ENCODE measurements at places on chromosomes 16 and 17.

GRCh38 chr17:45384047-45384788 is 48.5 kb downstream of the ARHGAP27 start:
- peak; percentile 22 for DNase-seq

- peak; percentile 89 for DNase-seq
These were observed 2.8 kb upstream of the UBTF start for GRCh38 chr17:44222112-44222869.

- no peak for DNase-seq
These were observed 9.9 kb upstream of the ENPP7 start for GRCh38 chr17:79720705-79721292.

DNA sequence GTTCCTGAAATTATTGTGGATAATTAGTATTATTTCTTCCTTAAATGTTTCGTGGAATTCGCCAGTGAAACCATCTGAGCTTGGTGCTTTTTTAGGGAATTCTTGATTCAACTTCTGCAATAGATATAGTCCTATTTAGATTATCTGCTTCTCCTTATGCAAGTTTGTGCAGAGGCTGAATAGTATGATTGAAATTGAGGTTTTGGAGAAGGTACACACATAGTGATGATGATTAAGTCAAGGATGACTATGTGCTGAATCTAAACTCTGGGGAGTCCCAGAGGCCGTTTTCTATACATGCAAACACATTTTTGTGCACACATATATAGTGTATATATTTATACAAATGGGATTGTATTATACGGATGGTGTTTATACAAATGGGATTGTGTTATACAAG is 5.2 kb upstream of the MYH4 start:
- no peak for DNase-seq

GRCh38 chr16:11800382-11800718 is 3.3 kb upstream of the ZC3H7A start:
- DNase-seq: no peak

DNA sequence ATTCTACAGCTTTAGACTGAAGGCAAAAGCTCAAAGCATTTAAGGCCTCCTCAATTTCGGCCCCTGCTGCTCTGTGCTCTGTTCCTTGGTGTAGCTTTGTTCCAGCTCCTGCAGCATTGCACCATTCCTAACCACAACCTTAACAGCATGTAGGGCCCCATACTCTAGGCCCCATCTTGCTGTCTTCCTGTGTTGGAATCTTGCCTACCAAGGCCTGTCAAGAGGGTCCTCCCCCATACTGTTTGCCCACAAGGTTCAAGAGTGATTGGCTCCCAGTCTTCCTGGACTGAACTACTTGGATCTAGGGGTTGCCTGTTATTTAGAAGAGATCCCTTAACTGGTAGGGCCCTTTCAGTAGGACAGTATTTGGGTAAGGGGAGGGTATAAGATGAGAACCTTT is 26.8 kb downstream of the TRPV2 start:
- DNase-seq: peak; percentile 44

GRCh38 chr16:82439678-82440293 is 187.0 kb upstream of the CDH13 start:
- DNase-seq: no peak

- no peak for DNase-seq
These were observed 25.4 kb upstream of the B4GALNT2 start for GRCh38 chr17:49107211-49107557.

DNA sequence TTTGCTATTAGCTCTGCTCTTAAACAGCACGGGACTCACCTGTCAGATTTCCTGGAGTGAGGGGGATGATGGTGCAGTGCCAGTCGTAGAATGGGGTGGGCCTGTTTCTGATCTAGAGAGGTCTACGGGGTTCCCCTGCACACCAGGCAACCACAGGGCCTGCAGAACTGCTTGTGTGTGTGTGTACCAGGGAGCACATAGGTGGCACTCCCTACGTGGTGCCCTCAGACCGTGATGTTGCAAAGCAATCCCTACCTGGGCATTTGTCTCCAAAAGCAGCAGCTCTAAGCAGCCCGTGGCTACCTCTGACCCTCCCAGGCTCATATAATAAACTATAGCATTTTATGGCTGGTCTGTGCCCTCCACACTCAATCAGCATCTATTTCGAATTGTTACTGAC is 38.5 kb downstream of the MPRIP start:
- DNase-seq: no peak

DNA sequence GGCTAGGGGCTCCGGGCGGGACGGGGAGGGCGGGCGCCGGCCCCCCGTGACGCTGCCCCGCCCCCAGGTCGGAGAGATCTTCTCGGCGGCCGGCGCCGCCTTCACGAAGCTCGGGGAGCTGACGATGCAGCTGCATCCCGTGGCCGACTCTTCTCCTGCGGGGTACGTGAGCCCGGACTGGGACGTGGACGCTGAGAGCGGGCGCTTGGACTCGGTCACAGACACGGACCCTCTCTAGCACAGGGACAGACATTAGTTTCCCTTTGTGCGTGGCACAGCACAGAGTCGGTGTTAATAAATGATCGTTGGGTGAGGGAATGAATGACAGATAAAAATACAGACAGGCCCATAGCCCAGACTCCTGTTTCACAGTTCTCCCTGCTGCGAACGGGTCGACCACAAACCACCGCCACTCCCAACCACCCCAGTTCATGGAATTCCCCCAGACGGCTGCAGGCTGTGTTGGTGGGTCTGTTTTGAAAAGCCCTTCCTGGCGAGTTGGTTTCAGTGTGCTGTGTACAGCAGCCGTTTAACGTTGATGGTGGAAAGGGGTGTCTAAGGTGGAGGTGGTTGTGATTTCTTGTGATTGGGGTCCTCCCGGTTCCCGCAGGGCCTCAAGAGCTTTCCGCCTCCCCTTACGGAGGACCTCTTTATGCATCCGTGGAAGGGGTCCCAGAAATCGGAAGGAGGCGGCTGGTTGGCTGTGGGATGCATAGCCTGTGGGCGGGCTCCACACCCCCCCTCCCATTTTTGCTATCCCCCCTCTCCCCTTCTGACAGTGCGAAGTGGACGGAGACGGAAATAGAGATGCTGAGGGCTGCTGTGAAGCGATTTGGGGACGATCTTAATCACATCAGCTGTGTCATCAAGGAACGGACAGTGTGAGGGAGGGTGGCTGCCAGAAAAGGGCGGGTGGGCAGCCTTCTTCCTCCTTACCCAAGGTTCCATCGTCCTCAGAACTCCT is 2.9 kb downstream of the RNASEK start:
- DNase-seq: no peak

DNA sequence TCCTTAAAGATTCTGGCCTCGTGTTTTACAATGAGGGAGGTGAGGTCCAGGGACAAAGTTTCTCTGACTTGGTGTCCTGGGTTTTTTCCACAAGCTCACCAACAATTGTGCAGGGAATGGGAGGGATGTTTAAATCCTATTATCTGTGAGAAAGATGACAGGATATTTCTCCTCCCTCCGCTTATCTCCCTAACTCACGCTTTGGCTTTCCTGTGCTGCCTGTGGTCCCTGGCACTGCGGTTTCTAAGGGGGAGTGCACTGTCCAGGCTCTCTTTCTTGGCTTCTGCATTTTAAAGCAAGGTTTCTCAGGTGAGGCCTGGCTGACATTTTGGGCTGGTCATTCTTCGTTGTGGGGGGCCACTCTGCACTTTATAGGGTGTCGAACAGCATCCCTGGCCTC is 16.4 kb downstream of the GGA3 start:
- no peak for DNase-seq

GRCh38 chr17:5035315-5035714 is at the start of gene SLC52A1:
SLC52A1 (minus strand) TSS chr17:5035426; CDS start chr17:5034606, 820 bp downstream.
- DNase-seq: no peak

GRCh38 chr17:21676281-21677111 is 15.8 kb upstream of the KCNJ18 start:
- DNase-seq: no peak

DNA sequence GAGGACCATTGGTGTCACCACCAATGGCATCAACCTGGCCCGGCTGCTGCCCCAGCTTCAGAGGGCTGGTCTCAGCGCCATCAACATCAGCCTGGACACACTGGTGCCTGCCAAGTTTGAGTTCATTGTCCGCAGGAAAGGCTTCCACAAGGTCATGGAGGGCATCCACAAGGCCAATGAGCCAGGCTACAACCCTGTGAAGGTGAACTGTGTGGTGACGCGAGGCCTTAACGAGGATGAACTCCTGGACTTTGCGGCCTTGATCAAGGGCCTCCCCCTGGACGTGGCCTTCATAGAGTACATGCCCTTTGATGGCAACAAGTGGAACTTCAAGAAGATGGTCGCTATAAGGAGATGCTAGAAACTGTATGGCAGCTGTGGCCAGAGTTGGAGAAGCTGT is 111.9 kb upstream of the SIAH1 start:
- no peak for DNase-seq

- DNase-seq: no peak
These were observed 41.3 kb downstream of the BEAN1 start for GRCh38 chr16:66468321-66468965.

- DNase-seq: no peak
These were observed 454.9 kb downstream of the SOX9 start for GRCh38 chr17:72575542-72576233.

GRCh38 chr16:85006639-85007038 is 4.7 kb downstream of the ZDHHC7 start:
- DNase-seq: no peak

GRCh38 chr16:57667526-57668262 is 412 bp upstream of the ADGRG3 start:
- DNase-seq: no peak

GRCh38 chr16:17474572-17474971 is 3.8 kb upstream of the XYLT1 start:
- DNase-seq: no peak

GRCh38 chr17:56601591-56601990 is 8.1 kb downstream of the NOG start:
- DNase-seq: no peak

DNA sequence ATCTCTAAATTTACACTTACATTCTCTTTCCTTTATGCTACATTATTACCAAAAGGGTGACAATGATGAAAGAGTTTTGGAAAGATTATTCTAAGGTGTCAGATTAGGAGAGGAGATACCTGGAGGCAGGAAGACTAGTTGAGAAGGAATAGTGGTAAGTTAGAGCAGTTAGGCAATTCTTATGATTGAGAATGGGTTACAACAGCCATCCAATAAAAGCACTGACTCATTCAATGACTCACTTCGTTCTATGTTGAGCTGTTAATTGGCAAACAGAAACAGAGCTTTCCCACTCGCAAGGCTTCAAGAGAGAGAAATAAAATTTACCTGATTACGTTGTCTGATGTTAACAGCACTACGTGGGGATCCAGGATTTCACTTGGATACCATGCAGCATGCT is 5.8 kb downstream of the NUP88 start:
- no peak for DNase-seq

DNA sequence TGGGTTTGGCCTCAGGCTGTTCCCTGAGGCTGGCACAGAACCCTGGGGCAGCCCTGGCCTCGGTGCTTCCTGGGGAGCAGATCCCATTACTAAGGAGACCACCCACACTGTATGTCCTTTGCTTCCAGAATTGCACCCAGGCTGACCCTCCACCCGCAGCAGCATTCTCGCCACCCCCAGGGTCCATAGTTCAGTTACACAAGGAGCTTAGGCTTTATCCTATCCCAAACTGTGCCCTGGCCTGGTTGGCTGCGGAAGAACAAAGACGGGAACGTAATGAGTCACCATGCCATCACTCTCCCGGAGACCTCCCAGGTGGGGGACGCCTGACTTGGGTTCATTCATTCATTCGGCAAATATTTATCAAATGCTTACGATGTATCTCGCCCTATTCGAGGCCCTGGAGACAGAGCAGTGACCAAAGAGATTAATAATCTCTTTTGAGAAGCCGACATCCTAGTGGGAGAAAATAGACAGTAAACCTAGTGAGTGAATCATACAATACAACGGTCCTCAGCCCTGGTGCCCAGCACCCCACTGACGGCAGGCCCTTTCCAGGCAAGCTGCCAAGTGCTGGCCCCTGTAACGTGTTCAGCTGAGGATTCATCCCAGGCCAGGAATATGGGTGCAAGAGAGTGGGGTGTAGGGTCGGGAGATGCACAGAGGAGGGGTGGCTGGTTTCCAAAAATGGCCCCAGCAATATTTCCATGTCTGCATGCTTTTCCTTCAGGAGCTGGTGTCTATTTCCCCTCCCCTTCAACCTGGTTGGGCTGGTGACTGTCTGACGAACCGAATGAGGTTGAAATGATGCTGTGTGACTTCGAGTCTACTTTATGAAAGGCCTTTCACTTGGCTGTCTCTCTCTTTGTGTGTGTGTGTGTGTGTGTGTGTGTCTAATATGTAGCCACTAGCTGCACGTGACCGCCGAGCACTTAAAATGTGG is 134.2 kb downstream of the MGAT5B start:
- DNase-seq: no peak

DNA sequence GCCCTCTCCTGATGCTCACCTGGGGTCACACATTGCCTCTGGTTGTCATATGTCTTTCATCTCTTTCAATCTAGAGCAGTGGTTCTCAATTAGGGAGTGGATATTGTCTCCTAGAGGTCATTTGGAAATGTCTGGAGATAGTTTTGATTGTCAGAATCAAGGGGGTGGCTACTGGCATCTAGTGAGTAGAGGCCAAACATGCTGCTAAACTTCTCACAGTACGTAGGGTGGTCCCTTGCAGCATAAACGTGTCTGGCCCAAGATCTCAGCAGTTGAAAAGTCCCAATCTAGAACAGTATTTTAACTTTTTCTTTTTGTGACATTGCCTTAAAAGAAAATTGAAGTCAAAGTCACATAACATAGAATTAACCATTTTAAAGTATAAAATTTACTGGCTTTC is 30.5 kb upstream of the SLC5A10 start:
- no peak for DNase-seq

DNA sequence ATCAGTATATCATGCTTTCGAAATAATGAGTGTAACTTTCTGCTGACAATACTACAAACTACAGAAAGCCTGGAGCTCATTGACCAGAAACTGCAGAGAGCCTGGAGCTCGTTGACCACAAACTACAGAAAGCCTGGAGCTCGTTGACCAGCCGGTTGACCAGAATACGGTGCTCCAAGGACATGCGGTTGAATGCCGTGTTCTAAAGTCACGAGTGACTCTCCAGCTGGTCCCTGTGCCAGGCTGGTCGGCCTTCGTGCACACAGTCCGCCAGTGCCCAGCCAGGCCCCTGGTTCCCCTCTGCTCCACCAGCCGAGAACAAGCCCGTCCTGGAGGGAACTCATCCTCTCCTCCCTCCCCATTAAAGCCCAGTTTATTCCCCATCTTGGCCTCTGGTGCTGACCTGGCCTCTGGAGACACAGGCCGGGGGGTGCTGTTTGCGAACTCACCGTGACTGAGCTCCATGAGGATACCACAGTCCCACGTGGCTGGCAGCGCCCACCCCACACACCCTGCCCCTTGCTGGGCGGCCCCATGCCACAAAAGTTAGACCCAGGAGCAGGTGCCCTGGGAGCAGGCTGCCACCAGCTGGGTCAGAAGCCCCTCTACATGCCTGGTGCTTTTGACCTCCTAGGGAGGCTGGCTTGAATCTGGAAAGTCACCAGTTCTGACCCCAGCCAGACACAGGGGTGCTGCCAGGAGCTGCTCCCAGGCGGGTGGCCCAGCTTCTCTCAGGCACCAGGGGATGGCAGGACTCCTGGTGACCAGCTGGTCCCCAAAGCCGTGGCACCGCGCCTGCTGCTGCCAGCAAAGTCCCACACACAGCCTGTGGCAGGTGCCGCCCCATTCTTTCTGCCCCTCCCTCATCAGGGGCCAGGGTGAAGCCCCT is 15.5 kb upstream of the CDH15 start:
- no peak for DNase-seq

Data from DMS 273 treated with DMSO at 0.1 percent for 48 hours (cell line).